PC-9 (cell line): ENCODE measurements at places on chromosomes 16 and 17. TPM values are rescaled to one million over a fixed set of nuclear protein-coding genes. Genes with fewer than 3 reads are reported as not detected.

DNA sequence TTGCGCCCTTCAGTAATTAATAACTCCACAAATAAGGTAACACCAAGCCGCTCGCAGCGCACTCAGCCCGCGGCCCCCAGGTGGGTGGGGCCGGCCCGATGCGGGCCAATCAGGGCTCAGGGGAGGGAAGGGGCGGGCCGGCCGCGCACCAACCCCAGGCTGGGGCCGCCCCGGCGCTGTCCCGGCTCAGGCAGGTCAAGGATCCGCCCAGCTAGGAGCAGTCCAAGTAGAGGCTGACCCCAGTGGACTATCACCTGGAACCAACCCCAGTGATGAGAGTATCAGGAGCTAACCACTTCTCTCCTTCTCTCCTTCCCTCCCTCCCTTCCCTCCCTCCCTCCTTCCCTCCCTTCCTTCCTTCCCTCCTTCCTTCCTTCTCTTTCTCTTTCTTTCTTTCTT is 110.8 kb downstream of the C16orf78 start:
- DNase-seq, result no peak

GRCh38 chr17:61863801-61864126 is 436 bp upstream of the BRIP1 start:
- DNase-seq, result no peak

DNA sequence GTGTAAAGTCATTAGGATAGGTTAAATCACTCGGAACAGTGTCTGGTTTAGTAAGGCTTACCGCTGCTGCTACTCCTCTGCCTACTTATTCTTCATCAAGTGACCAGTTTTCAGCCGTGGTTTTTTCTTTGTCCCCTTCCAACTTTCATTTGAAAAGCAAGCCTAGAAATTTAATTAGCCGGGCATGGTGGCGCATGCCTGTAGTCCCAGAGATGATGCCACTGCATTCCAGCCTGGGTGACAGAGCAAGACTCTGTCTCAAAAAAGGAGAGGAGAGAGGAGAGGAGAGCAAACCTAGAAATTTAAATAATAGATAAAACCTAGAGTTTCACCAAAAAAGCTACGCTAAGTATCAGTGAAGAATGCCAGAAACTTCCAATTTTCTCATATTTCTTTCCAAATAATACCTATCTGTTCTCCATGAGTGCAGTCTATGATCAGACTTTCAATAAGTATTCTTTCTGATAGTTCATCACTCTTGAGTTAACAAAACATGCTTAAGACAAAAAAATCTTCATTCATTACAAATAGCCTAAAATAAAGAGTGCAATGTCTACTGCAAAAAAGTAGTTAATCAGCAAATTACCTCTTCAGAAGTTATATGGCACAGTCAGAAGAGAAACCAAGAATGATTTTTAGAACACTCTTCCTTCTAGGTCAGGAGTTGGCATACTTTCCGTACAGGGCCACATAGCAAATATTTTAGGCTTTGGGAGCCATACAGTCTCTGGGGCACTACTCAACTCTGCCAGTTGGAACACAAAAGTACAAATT is 15.1 kb downstream of the ANKFY1 start:
- DNase-seq, result no peak

Gene KRTAP4-6
- total RNA-seq, result not detected in 2 replicates

Gene C16orf89
- total RNA-seq, result not detected in 2 replicates

DNA sequence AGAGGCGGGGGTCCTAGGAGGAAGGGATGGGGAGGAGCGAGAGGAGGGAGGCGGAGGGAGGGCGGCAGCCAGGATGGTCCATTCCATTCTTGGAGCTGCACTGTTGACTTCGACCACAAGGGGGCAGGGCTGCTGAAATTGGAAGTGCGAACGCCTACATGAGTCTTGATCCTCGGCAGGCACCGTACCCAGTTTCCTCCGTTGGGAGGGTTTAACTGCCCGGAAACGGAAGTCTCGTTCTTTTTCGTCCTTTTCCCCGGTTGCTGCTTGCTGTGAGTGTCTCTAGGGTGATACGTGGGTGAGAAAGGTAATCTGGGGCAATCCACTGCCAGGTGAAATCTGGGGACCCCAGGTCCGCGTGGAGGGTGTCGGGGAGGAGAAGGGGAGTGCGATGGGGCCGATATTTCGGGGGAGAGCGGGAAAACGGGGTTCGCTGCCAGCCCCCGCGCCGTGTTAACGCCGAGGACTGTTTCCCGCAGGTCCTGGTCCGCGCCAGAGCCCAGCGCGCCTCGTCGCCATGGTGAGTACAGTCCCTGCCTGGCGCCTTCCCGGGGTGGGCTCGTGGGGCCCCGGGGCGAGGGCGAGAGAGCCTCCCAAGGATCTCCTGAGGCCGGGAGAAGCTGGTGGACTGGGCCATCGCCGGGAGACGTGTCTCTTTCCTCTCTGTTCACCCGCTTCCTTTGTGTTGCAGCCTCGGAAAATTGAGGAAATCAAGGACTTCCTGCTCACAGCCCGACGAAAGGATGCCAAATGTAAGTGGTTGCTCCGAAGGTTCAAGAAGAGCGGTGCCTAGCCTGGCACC is at the start of gene RPL38:
Gene RPL38 (plus strand): TSS at position 240 of the 802 bp plus-strand sequence. CDS start 278 bp downstream, at position 518.
- peak; percentile 91 for DNase-seq

- no peak for DNase-seq
Observed at GRCh38 chr17:7019839-7020519, 2.9 kb upstream of the BCL6B start.

Gene C17orf113
- 3.4 and 3.7 TPM in 2 replicates for total RNA-seq

- DNase-seq, result no peak
Observed at GRCh38 chr16:71185347-71185746, 45.2 kb downstream of the HYDIN start.

Gene CCL1
- not detected in 2 replicates for total RNA-seq
